ENCODE measurements at places on chromosomes 2 and 18. TPM values are rescaled to one million over a fixed set of nuclear protein-coding genes. Genes with fewer than 3 reads are reported as not detected.

The GLS gene
- 192 TPM for total RNA-seq

The SPC25 gene
- not detected for total RNA-seq

The EVX2 gene
- not detected for total RNA-seq

The KIAA2012 gene
- total RNA-seq, result under 0.01 TPM

The HOXD9 gene
- total RNA-seq, result not detected

The BUB1 gene
- 3.9 TPM for total RNA-seq

The GPAT2 gene
- total RNA-seq, result 3.9 TPM
